AG09319 (cell line): ENCODE measurements at places on chromosomes 5 and 9.

DNA sequence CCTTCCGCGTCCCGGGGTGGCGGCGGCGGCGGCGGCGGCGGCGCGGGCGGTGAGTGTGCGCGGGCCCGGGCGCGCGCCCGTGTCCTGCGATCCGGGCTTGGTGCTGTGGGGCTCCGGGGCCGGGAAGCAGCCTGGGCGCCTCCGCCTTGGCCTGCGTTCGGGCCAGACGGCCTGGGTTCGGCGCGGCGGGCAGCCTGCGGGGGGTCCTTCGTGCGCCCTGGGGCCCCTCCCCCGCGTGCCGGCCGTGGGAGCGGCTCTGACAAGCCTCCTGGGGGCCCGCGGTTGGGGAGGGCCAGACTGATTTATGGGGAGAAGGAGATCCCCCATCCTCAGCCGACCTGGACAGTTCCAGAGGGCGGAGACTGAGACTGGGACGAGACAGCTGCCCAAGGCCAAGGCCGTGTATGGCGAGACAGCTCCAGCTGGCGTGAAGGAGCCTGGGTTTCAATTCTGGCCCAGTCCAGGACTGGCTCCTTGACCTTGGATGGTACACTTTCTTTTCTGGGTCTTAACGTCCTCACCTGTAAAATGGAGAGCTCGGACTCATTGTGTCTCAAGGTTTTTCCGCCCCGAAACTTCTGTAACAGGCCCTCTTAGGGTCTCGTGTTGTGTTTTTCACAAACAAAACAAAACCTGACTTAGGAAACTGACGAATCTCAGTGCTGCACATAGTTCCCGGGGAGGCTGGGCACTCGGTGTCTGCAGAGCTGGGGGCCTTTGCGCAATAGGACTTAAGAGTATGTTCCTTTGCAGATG, 603 bp downstream of the TMEM268 start:
- no peak for DNase-seq

DNA sequence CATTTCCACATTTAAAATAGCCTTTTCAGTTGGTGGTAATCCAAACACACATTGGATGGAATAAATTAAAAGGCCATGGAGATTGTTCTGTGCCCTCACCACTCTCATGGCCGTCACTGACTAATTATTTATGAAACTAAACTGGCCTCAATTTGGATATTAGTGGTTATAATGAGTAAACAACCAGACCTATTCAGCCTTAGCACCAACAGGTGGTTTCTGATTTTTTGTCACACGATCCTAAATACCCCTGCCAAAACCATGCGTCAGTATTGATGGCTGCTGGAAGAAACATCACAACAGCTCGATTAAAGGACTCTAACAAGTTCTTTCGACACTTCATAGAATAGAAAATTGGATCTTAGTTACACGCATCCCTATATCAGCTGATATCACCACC, 276.0 kb upstream of the DAP start:
- DNase-seq = no peak

- no peak for DNase-seq
Observed at GRCh38 chr5:79685627-79686026, 4.0 kb upstream of the CMYA5 start.

GRCh38 chr9:106964822-106965525, 102.0 kb downstream of the ZNF462 start:
- DNase-seq = no peak

DNA sequence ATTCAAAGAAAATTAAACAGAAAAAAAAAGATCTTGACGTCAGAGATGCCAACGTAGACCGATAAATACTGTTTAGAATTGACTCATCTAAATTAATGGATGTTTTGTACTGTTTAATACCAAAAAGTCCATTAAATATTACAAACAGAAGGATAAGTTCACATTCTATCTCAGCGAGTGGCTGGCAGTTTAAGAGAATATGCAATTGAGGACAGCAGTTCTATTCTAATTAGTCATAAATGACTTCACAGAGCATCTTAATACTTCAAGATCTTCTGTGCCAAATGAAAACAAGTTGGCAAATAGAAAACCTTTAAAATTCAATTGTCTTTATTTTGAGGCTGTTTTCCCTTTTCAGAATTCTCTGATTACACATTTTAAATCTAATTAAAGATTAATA, 326.6 kb upstream of the NREP start:
- DNase-seq = no peak

- DNase-seq = no peak
Observed at GRCh38 chr9:76267284-76267652, 127.0 kb downstream of the RFK start.

- no peak for DNase-seq
Observed at GRCh38 chr5:15585841-15586591, 86.0 kb downstream of the FBXL7 start.

- DNase-seq = no peak
Observed at GRCh38 chr5:136518814-136519213, 153.5 kb upstream of the TRPC7 start.
